ENCODE measurements at places on chromosomes 1 and 21. TPM values are rescaled to one million over a fixed set of nuclear protein-coding genes. Genes with fewer than 3 reads are reported as not detected.

HFM1 gene
- total RNA-seq = not detected

ADGRL4 gene
- total RNA-seq = not detected

DNA sequence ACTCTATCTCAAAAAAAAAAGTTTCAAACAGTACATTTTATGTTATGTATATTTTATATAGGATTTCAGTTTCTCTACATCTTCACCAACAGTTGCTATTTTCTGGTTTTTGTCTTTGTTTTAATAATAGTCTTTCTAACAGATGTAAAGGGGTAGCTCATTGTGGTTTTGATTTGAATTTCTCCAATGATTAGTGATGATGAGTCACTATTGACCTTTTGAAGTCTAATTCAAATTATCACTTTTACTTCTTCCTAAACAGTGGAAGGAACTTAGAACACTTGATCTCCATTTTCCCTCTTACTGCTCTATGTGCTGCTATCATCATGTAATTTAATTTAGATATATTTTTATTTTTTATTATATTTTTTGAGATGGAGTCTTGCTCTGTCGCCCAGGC is 31.7 kb upstream of the SHCBP1L start:
- H3K4me1 ChIP-seq = no peaks in the 10 kb centered on the region
- no peak overlapping the region for H3K27ac ChIP-seq
- H3K27me3 ChIP-seq = peaks cover 2% of the 10 kb centered on the region
- no peaks in the 10 kb centered on the region for H3K36me3 ChIP-seq

DNA sequence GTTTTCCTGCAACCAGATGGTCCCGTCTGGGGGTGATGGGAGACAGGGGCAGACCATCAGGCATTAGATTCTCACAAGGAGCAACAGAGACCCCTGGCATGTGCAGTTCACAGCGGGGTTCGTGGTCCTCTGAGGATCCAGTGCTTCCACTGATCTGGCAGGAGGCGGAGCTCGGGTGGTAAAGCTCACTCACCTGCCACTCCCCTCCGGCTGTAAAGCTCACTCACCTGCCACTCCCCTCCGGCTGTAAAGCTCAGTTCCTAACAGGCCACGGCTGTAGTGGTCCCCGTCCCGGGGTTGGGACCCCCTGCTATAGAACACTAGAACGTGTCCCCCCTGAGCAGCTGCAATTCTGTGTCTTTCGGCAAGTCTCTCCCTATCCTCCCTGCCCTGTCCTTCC is 4.6 kb downstream of the KRTAP10-12 start:
- peaks cover 2% of the 10 kb centered on the region for H3K4me1 ChIP-seq
- H3K4me3 ChIP-seq = no peak overlapping the region
- no peak overlapping the region for H3K27ac ChIP-seq
- peaks cover 72% of the 10 kb centered on the region for H3K27me3 ChIP-seq
- H3K36me3 ChIP-seq = no peaks in the 10 kb centered on the region

- no peaks in the 10 kb centered on the region for H3K4me1 ChIP-seq
- H3K4me3 ChIP-seq = no peak overlapping the region
- no peaks in the 10 kb centered on the region for H3K27me3 ChIP-seq
- no peaks in the 10 kb centered on the region for H3K36me3 ChIP-seq
- DNase-seq = no peak
These were observed 46.4 kb downstream of the AJAP1 start for GRCh38 chr1:4700801-4701200.

DNA sequence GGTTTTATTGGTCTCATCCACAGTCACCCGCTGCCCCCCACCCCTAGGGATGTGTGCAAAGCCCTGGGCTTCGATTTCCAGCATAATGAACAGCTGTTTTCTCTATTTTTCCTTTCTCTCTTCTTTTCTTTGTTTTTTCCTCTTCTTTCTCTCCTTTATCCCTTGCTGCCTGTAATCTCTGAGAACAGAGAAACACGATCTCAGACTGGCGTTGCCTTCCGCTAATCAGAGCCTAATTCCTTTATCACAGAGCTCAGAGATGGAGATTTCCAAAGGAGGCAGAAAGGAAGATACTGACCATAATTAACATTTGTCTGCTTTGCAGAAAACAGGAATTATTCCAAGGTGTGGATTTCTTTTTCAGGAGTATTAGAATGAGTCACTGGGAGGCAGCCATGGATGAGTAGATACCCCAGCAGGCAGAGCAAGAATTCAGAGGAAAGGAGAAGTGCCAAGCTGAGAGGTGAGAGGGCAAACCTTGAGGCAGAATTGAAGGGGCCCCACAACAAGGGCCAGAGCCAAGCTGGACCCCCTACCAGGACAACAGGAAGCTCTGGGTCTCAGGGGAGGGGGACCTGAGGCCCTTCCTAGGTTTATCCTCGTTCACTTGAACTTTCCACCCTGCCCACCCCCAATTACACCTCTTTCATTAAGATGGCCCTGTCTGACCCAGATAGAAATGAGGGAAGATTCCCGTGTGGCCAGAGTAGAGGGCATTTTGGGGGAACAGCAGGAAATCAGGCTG is 33.3 kb downstream of the MATN1 start:
- H3K36me3 ChIP-seq = no peaks in the 10 kb centered on the region
- H3K27me3 ChIP-seq = peaks cover 14% of the 10 kb centered on the region
- no peak overlapping the region for H3K27ac ChIP-seq
- no peak for DNase-seq
